Left ventricle myocardium superior (tissue), 1 donor: ENCODE measurements at places on chromosomes 4 and X.

DNA sequence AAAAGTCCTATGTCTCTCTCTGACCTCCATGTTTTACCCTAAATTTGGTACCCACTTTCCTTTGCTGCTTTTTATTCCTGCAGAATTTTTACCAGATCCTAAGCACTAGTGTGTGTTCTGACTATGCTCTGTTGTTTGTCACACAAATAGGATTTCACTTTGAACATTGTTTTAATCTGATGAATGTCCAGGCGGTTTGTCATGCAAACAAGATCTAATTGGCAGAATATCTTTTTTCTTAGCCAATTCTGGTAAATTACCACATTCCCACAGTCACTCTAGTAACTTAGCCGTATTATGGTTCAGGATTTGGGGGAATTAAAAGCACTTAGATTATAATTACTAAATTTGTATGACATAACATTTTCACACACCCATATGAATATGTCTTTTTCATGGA is 557.2 kb upstream of the BOD1L1 start:
- DNase-seq: no peak

GRCh38 chr4:1415681-1415981 is 9.4 kb upstream of the NKX1-1 start:
- DNase-seq: no peak

DNA sequence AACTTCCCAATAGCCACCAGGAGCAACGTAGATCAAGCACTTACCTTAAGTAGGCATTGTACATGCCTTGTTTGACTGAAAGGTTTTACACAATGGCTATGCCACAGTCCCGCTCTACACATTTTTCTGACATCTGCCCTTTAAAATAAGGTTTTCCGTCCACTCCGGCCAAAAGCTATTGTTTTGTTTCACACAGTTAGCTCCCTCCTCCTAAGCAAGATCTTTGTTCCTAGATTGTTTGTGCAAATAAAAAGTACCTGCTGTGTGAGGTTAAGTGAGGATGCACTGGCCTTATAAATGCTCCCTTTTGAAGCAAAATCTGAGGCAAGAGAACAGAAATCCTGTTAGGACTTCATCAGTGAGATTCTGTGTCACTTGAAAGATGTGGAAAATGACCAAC is 11.8 kb downstream of the SCD5 start:
- DNase-seq: no peak

DNA sequence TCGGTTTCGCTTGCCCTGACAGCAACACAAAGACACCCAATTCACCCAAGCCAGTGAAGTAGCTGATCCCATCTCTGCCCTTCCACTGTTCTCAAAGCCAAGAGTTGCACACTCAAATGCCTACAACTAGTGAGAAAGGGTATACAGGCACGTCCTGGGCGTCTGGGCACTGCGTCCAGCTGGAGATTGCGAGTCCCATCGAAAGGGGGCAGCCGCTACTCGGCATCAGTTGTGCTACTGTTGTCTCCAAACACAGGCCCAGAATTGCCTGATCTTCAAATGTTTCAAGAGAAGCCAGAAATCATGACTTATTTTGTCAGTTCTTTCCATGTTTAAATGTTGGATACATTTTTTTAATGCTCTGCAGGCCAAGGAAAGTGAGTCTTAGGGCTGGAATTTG is 487.8 kb downstream of the BCOR start:
- DNase-seq: no peak

GRCh38 chr4:128292349-128292748 is 4.7 kb upstream of the PGRMC2 start:
- DNase-seq: no peak

DNA sequence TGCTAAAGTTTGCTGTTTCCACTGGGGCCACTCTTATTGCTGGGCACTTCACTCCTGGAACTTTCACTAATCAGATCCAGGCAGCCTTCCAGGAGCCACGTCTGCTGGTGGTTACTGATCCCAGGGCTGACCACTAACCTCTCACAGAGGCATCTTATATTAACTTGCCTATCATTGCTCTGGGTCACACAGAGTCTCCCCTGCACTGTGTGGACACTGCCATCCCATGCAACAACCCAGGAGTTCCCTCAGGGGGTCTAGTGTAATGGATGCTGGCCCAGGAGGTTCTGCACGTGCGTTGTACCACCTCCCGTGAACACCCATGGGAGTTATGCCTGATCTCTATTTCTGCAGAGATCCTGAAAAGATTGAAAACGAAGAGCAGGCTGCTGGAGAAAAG is 41.8 kb upstream of the IQSEC2 start:
- DNase-seq: no peak

DNA sequence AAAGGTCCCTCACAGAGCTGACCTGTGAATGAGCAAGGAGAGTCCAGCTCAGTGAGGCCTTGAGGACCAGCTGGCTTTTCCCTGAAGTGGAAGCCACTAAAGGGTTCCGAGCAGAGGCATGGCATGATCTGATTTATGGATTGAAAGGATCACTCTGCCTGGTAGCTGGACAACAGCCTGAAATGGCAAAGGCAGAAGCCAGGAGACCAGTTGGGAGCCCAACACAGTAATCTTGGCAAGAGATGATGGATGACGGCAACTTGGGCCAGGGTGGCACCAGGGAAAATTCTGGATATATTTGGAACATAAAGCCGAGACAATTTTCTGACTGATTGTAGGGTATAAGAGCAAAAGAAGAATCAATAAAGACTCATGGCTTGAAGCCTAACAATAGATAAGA is 69.3 kb upstream of the STIM2 start:
- no peak for DNase-seq

DNA sequence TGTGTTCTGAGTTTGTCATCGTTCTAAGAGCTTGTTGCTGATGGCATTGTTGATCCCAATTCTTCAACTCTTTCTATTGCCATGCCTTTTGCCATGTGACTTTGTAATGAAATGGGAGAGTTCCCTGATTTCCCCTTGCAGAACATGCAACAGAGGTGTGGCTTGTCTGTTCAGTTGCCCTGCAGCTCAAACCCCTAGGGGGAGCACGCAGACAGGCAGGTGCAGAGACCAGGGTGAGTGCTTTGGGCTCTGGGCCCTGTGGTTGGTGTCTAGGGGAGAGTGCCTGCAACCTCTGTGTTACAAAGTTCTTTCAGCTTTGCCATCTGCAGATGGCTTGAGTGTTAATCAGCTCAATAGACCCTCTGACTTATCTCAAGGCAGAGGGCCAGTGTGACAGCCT is 332.7 kb downstream of the MID1IP1 start:
- DNase-seq: peak; percentile 43

DNA sequence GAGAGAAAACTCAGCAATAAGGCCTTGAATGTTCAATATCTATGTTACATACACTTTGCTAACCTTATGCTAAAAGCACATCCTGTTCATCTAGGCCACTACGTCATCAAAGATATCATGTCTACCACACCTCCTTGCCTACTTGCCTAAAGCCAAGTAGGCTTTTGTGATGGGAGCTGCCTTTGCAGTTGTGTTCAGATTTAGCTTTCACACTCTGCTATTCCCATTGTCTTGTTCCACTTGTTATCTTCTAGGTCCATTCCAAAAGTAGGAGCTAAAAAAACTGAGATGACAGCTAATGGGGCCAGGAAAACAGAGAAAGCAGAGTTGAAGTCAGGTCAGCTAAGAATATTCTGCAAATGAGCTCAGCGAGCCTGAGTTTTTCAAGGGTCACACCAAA is 153.6 kb upstream of the EDNRA start:
- no peak for DNase-seq

- no peak for DNase-seq
Measured at GRCh38 chr4:168868044-168868781, 141.8 kb downstream of the CBR4 start.

DNA sequence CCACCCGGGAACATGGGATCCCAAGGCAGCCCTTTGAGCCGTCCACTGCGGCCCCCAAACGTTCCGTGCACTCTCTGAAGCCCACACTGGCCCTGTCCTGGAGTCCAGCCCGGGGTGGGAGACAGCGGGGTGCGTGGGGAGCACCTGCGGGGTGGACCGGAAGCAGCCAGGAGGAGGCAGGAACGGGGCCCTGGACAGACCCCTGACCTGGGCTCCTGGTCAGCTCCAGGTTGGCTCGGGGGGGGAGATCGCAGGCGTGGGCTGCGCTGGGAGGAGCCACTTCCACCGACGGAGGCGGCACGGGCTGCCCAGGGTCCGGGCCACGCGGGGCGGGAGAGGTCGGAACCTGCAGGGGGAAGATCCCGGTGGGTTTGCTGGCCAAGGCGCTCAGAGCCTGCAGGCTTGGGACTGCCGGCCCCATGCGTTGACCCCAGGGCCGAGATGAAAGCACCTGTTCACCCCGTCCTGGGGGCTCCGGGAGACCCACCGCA is 5.7 kb upstream of the PLCXD1 start:
- peak; percentile 32 for DNase-seq

DNA sequence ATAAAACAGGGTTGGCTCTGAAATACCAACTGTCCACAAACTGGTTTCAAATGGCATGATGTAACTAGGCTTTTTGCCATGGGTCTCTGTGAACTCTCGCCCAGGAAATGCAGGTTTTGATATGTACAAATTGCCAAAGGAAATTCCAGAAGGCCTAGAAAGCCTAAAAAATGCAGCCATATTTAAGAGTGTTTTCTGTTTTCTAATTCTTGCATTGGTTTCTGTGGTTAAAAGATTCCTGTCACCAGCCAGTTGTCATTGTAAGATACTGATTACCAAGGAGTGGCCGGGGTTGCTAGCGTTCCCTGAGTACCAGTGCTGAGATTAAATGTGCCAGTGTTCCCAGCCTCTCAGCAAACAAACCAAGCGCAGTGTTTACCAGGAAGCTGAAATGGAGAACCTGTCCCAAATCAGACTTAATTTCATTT is 53.9 kb upstream of the SORBS2 start:
- peak; percentile 55 for DNase-seq

DNA sequence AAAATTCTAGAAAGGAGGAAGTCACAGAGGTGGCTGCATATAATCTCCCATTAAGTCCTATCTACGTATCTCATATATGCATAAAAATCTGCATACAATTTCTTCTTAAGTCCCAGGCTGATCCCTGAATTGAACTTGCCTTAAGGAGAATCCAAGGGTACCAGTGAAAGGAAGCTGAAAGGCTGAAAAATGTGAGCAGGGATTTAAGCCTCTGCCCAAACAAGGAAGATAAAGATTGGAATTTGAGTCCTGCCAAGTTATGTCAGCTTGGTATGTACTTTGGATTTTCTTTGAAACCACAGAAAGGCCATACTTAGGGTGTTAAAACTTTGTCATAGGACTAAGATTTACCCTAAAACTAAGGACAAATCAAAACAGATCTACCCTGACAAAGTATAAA is 26.5 kb upstream of the GEMIN8 start:
- no peak for DNase-seq

DNA sequence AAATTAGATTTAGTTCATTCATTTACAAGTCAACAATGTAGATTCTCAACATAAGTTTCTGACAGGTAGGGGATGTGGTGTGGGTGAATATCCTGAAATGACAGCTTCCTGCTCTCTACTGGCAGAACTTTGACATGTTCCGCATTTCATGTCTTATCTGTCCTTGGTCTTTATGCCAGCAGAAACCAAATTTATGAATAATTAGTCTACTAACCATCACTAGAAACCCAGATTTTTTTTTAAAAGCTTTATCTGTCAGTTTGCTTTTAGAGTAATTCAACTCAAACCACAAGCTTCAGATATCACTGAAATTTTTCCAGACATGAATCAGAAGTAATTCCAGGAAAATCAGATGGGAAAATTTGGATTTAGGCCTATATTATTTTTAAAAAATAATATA is 17.9 kb downstream of the COQ2 start:
- DNase-seq: no peak

DNA sequence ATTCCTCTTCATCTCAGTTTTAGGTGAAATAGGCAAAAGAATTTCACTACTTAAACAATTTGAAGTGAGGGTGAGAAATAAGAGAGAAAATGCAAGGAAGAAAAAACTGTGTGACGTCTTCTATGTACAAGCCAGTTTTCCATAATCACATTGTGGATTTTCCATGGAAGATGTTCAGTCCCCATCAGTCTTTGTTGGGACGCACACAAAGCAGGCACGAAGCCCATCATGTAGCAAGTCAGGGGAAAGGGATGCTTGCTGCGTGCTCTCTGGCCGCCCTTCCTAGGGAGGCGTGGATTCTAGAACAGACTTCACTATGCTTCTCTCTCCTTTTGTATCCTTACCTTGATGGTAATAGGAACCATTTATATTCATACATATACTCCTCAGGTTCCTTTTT is 54.7 kb downstream of the RBPJ start:
- DNase-seq: no peak

- DNase-seq: no peak
Measured at GRCh38 chr4:14985843-14986242, 16.4 kb upstream of the CPEB2 start.

- DNase-seq: no peak
Measured at GRCh38 chr4:134735901-134736300, 534.3 kb upstream of the PABPC4L start.

DNA sequence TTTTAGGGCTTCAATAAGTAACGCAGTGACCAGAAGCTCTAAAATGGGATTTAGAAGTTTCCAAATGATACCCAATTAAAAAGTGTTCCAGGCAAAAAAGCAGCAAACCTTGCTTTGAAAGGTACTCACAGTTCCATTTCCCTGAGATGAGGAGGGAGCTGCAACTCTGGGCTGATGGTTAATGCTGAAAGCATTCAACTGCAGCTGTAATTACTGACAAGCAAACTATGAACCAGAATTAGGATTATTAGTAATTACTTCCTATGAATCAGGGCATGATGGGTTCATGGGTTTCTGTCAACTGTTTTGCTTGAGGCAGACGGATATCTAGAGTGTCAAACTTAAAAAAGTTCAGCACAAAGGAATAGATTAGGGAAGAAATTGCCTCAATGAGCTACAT is 357.4 kb downstream of the STIM2 start:
- no peak for DNase-seq

DNA sequence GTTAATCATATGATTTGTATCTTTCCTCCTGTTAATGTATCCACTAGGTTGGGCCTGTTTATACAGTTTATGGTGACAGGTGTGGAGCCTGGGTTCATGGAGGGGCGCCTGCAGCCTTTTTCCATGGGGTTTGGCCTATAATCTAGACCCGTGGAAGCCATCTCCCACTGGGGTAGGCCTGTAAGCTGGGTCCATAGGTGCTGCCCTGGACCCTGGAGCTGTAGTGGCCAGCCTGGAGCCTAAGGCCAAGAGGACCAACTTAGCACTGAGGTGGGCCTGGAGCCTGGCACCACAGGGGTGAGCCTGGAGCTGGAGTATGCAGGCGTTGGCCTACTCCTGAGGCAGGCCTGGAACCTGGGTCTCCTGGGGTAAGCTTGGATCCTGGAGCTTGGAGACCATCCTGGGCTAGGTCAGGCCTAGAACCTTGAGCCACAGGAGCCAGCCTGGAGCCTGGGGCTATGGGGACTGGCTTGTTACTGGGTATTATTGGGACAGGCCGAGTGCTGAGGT is 249.4 kb upstream of the HTR2C start:
- no peak for DNase-seq
